ENCODE measurements at places on chromosomes 11 and 22.

GRCh38 chr11:76758311-76758710, 24.8 kb upstream of the TSKU start:
- no peak for DNase-seq

GRCh38 chr11:33669598-33670249, 30.9 kb downstream of the C11orf91 start:
- DNase-seq: no peak

- no peak for DNase-seq
Observed at GRCh38 chr11:119488256-119488995, 65.5 kb upstream of the THY1 start.

GRCh38 chr11:63826471-63827190, 12.3 kb upstream of the MARK2 start:
- no peak for DNase-seq

DNA sequence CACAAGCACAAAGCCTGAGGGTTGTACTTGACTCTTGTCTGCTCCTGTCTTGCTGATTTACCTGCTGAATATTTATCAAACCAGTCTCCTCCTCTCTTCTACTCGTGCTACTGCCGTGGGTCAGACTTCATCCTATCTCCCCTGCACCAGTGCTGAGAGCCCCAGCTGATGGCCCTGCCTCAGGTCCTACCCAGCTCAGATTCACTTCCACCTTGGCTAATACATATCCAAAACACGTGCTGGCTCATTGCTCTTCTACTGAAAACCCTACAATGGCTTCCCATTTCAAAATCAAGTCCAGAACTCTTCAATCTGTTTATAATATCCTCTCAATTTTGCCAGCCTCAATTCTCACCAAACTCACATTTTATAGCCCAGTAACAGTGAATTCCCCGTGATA, 48.3 kb downstream of the RAB30 start:
- no peak for DNase-seq

DNA sequence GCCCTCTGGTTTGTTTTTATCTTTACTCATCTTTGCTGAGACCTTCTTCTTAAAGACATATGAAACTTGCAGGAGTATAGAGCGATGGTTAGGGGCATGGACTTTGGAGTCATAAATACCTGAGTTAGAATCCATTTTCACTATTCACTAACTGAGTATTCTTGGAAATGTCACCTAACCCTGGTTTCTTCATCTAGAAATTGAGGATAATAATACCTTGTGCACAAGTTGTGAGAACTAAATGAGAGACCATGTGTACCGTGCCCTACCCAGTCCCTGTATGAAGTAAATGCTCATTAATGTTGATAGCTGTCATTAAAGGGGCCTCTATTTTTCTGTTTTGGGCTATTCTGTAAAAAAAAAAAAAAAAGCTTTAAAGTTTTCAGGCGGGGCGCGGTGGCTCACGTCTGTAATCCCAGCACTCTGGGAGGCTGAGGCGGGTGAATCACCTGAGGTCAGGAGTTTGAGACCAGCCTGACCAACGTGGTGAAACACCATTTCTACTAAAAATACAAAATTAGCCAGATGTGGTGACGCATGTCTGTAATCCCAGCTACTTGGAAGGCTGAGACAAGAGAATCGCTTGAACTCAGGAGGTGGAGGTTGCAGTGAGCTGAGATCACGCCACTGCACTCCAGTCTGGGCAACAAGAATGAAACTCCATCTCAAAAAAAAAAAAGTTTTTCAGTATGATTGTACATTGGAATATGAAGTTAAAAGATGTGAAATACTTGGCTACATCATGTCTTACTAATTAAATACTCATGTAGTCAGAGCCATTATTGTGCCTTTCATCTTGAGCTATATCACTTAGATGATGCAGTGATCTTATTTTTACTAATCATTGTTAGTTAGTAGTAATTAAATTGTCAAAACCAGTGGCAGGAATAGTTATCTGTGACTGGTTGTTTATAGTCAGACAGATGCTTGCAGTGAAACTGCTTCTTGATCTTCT, 95.0 kb downstream of the AMOTL1 start:
- DNase-seq: no peak

GRCh38 chr11:17650127-17650911, 69.1 kb upstream of the MYOD1 start:
- DNase-seq: no peak

DNA sequence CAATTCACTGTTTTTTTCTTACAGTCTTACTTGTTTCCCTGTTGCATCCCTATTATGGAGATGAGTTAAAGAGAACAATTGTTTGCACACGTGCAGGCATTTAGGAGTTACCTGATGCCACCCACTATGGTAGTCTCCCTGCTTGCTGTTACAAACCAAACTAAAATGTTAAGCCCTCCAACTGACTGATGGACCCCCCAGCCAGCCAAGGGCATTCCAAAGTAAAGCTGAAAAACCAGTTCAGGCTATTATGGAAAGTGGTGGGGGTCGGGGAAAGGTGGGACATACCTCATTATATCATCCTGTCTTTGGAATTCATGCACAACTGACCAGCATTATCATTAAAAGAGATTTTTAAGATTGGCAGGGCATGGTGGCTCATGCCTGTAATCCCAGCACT, 47.0 kb upstream of the GNAZ start:
- DNase-seq: no peak

DNA sequence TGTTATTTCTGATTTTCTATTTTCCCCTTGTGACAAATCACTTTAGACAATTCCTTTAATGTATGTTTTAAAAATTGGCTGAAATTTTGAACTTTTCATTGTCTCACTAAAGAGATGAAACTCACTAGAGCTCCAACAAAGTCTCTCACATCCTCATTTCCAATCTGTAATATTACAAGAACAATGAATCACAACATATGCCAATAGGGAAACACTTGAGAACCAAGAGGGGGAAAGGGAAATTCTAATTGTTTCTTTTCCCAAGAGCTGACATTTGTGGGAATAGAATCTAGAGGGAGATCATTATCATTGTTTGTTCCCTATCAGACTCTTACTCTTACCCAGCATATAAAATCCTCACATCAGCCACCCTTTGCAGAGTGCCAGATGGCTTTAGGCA, 28.2 kb downstream of the OR10D3 start:
- DNase-seq: no peak

GRCh38 chr11:117980720-117981119, 5.5 kb upstream of the IL10RA start:
- no peak for DNase-seq

- no peak for DNase-seq
Observed at GRCh38 chr11:12581923-12582322, 92.3 kb upstream of the TEAD1 start.

- no peak for DNase-seq
Observed at GRCh38 chr22:24947881-24948280, 1.4 kb upstream of the LHFPL7 start.

Measured in activated CD4-positive, alpha-beta T cell treated with anti-CD3 and anti-CD28 coated beads, Interleukin-2, amount 50 U/mL, for 1 hour (primary cell).